ENCODE measurements at places on chromosomes 6 and 20. TPM values are rescaled to one million over a fixed set of nuclear protein-coding genes. Genes with fewer than 3 reads are reported as not detected.

DNA sequence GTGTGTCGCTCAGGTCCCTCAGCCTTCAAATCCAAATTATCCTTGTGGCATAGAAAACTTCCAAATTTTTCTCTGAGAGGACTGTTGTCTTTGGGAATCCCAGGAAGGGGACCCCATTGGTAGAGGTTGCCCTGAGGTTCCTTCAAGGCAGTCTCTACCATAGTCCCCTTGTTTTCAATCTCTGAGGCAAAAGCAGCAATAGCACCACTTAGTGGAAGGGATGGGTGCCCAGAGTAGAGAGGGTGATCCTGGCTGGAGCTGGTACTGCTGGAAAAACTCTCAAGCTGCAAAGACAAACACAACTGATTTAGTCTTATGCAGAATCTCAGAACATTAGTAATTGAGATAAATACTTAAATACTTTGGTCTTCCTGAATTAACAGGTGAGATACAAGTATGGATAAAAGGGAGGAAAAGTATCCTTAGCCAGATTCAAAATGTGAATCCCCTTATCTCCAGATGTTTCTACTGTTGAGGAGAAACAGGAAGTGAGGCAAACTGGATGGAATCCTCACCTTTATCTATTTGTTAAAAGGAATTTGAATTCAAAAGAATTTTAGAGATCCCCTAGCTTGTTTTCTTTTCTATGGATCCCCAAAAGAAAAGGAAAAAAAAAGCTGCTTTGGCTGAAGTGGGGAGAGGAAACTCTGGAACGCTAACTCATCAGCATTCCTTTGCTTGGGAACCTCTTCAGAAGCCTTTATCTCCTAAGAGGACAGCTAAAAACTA lies 13.4 kb downstream of the ZNF318 start:
- H3K27me3 ChIP-seq: no peaks in the 10 kb centered on the region
- no peak for DNase-seq
- no peak overlapping the region for H3K4me3 ChIP-seq
- peaks cover 7% of the 10 kb centered on the region for H3K36me3 ChIP-seq
- H3K27ac ChIP-seq: no peak overlapping the region

GRCh38 chr6:33492093-33492492 lies 37.7 kb downstream of the ZBTB9 start:
- H3K4me3 ChIP-seq: no peak overlapping the region
- H3K36me3 ChIP-seq: no peaks in the 10 kb centered on the region
- DNase-seq: no peak
- H3K27me3 ChIP-seq: peaks cover 15% of the 10 kb centered on the region
- no peak overlapping the region for H3K27ac ChIP-seq

DNA sequence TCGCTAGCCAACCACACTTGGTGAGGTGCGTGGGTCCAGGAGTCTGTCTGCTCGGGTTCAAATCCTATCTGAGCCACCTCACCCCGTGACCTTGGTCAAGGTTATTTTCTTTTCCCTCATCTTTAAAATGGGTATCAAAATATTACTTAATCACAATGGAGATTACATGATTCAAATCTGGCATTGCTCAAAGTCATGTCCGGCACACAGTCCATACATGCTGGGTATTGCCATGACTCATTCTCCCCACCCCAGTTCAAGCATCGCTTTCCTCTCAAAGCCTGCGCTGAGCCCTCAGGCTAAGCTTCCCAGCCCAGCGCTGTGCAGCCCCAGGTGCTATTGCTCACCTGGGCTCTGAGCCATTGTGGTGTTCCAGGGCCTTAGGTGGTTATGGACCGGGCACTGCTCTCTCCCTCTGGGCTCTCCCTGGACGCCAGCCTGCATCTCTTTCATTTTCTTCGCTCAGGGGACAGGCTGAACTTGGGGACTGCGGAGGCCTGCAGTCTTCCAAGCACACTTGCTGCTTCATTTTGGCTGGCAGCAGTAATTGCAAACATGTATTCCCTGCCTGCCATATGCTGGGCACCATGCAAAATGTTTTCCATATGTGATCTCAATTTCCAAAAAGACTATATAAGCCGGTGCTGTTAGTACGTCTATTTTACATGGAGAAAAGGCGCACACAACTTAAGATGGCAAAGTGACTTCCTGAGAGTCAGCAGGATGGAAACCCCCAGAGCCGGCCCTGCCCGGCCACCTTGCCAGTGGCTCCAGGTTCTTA lies 27.3 kb downstream of the WRNIP1 start:
- H3K27me3 ChIP-seq: no peaks in the 10 kb centered on the region
- H3K36me3 ChIP-seq: no peaks in the 10 kb centered on the region
- peak overlapping the region; percentile 89 for H3K27ac ChIP-seq
- H3K4me1 ChIP-seq: peaks cover 6% of the 10 kb centered on the region

LY86 gene
- 11.1 TPM for total RNA-seq

SLC23A2 gene
- total RNA-seq: 27.1 TPM

Data from left lung (tissue), 14 donors.